ENCODE measurements at places on chromosomes 2 and 18. TPM values are rescaled to one million over a fixed set of nuclear protein-coding genes. Genes with fewer than 3 reads are reported as not detected.

The HYCC2 gene
- 18.9 TPM for total RNA-seq

GRCh38 chr2:105502625-105503334 is 103.9 kb upstream of the FHL2 start:
- no peak overlapping the region for H3K4me3 ChIP-seq
- DNase-seq = no peak
- H3K4me1 ChIP-seq = no peaks in the 10 kb centered on the region

The DCDC2C gene
- total RNA-seq = not detected

- peak overlapping the region; percentile 88 for H3K4me3 ChIP-seq
- DNase-seq = peak; percentile 87
- H3K4me1 ChIP-seq = peaks cover 53% of the 10 kb centered on the region
- H3K36me3 ChIP-seq = no peaks in the 10 kb centered on the region
- H3K27me3 ChIP-seq = no peaks in the 10 kb centered on the region
These were observed 2113.3 kb upstream of the PIK3C3 start for GRCh38 chr18:39841482-39842365.
